ENCODE measurements at places on chromosomes 6 and 20.
A peak's percentile ranks its signal among the peaks of the same experiment; 100 is the strongest.

- no peak for DNase-seq
Observed at GRCh38 chr6:19157486-19157885, 679.7 kb upstream of the ID4 start.

- DNase-seq, result no peak
Observed at GRCh38 chr20:22473293-22473692, 111.1 kb downstream of the FOXA2 start.

GRCh38 chr6:158703837-158704822 lies 54.3 kb downstream of the SYTL3 start:
- DNase-seq, result peak; percentile 63

- no peak for DNase-seq
Observed at GRCh38 chr6:78489874-78490273, 377.5 kb upstream of the IRAK1BP1 start.

DNA sequence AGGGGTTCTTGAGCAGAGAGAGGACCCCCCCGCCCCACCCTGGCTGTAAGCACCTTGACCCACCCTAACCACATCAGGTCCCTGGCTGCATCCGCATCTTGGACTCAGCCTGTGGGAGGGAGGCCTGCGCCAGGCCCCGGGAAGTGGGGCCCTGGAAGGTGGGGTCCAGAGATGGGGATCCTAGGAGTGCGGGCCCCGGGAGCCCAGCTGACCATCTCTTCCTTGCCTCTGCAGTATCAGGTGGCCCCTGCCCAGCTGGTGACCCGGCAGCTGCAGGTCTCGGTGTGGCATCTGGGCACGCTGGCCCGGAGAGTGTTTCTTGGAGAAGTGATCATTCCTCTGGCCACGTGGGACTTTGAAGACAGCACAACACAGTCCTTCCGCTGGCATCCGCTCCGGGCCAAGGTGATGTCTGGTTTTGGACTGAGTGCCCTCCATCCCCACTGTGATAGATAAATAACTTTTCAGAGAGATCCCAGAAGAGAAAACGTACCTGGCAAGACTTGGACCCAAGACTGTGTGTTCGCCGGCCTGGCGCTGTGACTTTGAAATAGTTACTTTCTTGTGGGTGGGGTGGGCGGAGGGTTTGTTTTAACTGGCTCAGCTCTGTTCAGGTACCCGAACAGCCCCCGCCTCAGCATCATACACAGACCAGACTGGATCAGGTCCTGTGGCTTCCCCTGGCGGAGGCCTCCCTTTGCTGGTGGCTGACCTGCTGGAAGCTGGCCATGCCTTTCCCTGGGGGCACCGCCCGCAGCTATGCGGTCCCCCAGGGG lies 62.0 kb downstream of the EZR start:
- DNase-seq, result no peak
